ENCODE measurements at places on chromosomes 16 and 17. TPM values are rescaled to one million over a fixed set of nuclear protein-coding genes. Genes with fewer than 3 reads are reported as not detected.
A peak's percentile ranks its signal among the peaks of the same experiment; 100 is the strongest.

The TMEM11 gene
- 17.7 TPM for total RNA-seq

The FBXW10 gene
- total RNA-seq, result under 0.01 TPM

The COPS3 gene
- total RNA-seq, result 59.8 TPM

The SLC7A5 gene
- 38.3 TPM for total RNA-seq

The MMP28 gene
- total RNA-seq, result 2.8 TPM

The PRSS33 gene
- total RNA-seq, result not detected

The PDILT gene
- not detected for total RNA-seq

- no peak for DNase-seq
Measured at GRCh38 chr16:13594823-13595222, 325.1 kb upstream of the ERCC4 start.

GRCh38 chr16:78955206-78955605, 645.3 kb downstream of the MAF start:
- no peak for DNase-seq

- no peak for DNase-seq
Measured at GRCh38 chr16:48420437-48420836, 35.2 kb upstream of the SIAH1 start.

GRCh38 chr16:88762941-88763340, 22.1 kb downstream of the PIEZO1 start:
- DNase-seq, result no peak

DNA sequence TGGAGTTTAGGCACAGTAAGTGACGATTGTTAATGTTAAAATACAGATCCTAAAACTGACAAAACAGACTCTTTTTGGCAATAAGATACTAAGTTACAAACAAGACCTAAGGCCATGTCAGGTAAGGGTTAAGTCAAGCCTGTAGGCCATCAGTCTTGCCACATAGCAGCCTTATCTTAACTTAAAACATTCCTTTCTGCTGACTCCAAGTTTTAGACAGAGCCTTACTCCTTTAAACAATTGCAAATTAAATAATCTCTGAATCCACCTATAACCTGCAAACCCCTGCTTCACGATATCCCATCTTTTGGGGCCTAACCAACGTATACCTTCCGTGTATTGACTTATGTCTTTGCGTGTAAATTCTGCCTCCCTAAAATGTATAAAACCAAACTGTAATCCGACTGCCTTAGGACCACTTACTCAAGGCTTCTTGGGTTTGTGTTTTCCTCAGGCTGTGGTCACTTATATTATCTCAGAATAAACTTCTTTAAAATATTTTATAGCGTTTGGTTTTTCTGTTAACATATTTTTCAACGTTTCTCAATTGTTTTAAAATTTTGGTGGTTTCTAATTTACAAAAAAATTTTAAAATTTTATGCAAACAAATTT, 64.4 kb downstream of the EFCAB5 start:
- DNase-seq, result peak; percentile 68

DNA sequence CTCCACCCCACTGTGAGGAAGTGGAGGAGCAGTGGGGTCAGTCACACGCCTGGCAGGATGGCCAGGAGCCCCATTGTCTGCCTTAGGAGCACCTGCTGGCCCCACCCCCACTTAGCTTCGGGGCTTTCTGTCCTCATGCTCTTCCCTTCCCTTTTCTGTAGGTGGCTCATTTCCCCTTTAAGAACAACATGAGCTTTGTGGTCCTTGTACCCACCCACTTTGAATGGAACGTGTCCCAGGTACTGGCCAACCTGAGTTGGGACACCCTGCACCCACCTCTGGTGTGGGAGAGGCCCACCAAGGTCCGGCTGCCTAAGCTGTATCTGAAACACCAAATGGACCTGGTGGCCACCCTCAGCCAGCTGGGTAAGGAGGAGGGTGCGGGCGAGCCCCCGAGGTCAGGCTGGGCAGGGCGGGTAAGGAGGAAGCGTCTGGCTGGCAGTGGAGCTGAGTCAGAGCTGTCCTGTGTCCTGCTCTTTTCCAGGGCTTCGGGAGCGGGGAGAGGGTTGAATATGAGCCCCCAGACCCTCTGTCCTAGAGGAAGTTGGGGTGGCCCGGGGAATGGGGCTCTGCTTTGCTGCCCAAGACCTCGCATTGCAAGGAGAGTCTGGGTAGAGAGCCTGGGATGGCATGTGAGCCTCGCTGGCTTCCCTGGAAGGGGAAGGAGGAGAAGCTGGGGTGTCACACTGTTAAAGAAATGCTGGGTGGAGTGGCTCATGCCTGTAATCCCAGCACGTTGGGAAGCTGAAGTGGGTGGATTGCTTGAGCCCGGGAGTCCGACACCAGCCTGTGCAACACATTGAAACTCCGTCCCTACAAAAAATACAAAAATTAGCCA, 9.2 kb upstream of the SERPINF1 start:
- no peak for DNase-seq

DNA sequence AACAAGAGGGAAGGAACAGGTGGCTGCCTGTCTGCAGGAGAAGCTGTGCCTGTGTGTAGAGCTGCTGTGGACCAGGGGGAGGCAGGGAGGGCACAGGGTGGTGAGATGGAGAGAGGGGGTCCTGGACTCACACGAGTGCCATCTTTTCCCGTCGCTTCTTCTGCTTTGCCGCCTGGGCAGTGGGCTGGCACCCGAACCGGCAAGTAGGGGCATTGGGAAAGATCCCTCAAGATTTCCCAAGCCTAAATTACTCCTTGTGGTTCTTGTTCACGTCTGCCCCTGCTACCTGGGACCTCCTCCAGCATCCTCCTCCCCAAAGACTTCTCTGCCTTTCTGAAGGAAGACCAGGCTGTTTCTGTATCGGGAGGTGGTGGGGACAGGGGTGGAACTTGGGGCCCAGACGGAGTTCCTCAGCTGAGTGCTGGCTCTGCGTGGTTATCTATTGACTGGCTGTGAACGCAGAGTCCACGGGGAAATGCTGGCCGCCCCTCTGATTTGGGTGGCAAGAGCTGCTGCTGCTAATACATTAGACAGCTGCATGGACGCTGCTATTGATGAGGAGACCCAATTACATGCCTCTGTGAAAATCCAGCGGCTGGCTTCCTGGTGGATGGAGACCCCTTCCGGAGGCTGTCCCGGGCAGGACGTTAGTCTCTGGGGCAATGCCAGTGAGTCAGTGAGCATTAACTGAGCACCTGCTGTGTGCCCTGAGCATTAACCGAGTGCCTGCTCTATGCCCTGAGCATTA, 114.5 kb downstream of the OR1D5 start:
- no peak for DNase-seq

DNA sequence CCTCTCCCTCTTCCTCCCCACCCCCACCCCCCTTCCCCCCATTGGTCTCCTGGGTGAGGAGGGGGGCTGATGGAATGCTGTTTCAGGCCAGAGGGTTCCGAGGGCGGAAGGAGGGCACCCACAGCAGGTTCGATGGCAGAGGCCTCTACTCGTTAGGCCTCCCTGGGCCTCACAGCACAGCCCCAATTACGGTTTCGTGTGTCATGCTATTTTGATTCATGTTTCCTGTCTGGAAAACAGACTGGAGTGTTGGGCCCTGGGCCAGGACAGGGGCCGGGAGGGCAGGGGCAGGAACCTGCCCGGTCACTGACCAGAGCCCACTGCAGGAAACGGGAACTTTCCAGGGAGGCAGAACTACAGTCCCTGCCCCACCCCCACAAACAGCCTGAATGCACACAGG, 138.2 kb downstream of the C16orf95 start:
- DNase-seq, result peak; percentile 74

DNA sequence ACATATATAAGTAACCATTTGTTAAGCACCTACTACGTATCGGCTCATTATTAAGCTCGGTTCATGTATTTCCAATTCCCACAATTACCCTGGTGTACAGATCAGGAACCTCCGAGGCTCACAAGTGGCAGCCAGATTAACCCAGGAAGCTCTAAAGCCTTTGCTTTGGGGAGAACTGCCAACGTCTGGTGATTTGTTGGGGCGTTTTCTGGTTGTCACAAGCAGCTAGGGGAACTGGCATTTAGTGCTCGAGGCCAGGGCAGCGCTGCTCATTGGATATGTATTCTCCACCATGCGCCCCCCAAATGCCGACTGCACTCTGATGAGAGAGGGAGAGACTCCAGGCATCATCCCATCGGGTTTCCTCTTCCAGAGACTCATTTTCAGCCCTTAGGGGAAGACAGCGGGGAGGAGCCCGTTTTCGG, 541 bp downstream of the ZNF18 start:
- DNase-seq, result peak; percentile 48

- DNase-seq, result peak; percentile 85
Measured at GRCh38 chr17:77320044-77320440, 179.3 kb downstream of the SEC14L1 start.

- DNase-seq, result no peak
Measured at GRCh38 chr16:85201574-85201973, 89.3 kb upstream of the CIBAR2 start.

- peak; percentile 88 for DNase-seq
Measured at GRCh38 chr17:64281962-64282752, 19.1 kb upstream of the TEX2 start.

DNA sequence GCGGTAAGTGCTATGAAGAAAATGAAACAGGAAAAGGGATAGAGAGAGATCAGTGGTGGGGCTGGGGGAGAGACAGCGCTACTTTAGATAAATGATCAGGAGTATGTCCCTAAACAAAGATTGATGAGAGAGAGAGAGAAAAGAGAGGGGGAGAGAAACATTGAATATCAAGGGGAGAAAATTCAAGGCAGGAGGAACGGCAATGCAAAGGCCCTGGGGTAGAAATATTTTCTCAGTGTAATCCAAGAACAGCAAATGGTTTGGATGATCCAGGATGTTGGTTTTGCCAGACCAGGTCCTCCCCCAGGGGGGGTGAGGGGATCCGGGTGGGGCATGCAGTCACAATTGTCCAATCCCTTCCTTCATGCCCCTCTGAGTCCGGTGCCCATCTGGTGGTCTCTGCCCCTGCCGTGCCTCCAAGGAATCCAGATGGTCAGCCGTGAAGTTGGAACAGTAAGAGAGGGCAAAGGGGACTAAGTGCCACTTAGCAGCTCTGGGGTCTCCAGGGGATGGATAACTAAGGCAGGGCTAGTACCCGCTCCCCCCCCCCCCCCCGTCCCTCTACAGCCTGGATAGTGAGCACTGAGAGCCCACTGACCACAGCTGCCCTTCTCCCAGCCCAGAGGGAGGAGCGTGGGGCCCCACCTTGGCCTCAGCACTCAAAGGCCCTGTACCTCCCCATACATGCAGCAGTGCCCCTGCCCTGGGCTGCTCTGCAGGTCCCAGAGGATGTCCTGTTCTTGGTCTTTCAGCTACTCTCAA, 43.7 kb downstream of the TMEM132E start:
- no peak for DNase-seq

DNA sequence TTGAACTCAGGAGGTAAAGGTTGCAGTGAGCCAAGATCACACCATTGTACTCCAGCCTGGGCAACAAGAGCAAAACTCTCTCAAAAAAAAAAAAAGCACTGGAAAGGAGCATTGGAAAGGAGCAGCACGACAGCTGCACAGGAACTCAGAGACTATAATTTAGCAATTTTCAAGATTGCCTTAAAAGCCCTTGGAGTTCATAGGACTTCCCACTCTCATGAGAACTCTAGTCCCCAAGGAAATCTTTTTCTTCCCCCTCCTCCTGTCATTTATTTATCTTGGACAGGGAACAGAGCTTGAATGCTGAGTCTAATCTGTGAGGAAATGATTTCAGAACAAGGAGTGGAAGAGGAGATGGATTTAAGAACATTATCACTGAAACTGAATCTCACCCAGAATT, 69.0 kb downstream of the PLXDC1 start:
- DNase-seq, result peak; percentile 59

DNA sequence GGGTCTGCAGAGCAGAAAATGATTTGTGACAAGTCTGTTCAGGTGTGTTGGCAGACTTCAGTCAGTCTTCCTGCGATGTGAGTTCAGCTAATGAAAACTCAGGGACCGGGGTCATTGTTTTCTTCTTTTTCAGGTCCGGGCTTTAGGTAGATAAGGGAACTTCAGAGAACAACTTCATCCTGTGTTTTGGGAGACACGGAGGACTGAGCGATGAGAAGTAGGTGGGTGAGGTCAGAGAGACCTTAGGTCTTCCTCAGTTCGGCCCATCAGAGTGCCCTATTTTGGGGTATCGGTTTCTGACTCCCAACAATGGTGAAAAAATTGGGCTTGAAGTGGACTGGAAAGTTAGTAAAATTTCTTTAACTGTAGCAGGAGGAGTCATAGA, 88.9 kb upstream of the ATF7IP2 start:
- no peak for DNase-seq

GRCh38 chr16:70496513-70496912, 26.8 kb downstream of the COG4 start:
- no peak for DNase-seq

DNA sequence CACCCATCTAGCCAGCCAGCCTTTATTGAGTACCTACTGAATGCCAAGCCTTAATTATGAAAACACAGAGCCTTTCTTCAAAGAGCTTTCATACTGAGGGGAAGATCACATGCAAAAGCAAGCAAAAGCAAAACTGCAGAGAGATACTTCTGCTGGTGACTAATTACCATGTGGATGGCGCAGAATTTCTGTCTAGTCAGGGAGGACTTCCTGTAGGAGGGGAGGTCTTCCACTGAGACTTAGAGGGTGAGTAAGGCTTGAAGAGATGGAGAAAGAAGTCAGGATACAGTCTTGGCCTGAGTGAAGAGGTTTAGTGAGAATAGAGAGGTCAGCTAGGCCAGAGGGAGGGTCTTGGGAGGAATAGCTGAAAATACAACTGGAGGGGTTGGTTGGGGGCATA, 53.9 kb upstream of the CCL2 start:
- DNase-seq, result no peak

- peak; percentile 39 for DNase-seq
Measured at GRCh38 chr17:77318491-77319210, 177.9 kb downstream of the SEC14L1 start.

GRCh38 chr17:31488264-31488981, 96.9 kb downstream of the RAB11FIP4 start:
- no peak for DNase-seq
